SHP77 (cell line): ENCODE measurements at places on chromosomes 5 and 9.

DNA sequence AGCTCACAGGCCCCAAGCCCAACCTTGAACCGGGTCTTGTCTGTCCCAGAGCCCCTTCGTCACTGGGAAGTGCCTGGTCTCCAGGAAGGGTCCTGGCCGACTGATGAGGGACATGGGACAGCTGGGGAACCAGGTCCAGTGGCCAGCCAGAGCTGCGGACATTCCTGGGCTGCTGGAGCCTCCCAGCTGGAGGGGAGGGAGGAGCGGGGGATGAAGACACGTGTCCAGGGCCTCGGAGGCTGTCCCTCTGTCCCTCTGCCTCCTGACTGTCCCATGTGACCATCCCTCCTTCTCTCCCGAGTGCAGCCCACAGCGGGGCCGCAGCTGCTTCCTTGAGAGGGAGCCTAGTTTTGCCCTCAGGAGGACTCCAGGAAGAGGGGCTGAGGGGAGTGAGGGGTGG lies 41.7 kb upstream of the UBAC1 start:
- DNase-seq: no peak

GRCh38 chr5:136808756-136809155 lies 443.4 kb upstream of the TRPC7 start:
- no peak for DNase-seq

GRCh38 chr5:151181818-151182523 lies 24.4 kb upstream of the ANXA6 start:
- no peak for DNase-seq

GRCh38 chr5:82635561-82636288 lies 357.6 kb upstream of the RPS23 start:
- no peak for DNase-seq

DNA sequence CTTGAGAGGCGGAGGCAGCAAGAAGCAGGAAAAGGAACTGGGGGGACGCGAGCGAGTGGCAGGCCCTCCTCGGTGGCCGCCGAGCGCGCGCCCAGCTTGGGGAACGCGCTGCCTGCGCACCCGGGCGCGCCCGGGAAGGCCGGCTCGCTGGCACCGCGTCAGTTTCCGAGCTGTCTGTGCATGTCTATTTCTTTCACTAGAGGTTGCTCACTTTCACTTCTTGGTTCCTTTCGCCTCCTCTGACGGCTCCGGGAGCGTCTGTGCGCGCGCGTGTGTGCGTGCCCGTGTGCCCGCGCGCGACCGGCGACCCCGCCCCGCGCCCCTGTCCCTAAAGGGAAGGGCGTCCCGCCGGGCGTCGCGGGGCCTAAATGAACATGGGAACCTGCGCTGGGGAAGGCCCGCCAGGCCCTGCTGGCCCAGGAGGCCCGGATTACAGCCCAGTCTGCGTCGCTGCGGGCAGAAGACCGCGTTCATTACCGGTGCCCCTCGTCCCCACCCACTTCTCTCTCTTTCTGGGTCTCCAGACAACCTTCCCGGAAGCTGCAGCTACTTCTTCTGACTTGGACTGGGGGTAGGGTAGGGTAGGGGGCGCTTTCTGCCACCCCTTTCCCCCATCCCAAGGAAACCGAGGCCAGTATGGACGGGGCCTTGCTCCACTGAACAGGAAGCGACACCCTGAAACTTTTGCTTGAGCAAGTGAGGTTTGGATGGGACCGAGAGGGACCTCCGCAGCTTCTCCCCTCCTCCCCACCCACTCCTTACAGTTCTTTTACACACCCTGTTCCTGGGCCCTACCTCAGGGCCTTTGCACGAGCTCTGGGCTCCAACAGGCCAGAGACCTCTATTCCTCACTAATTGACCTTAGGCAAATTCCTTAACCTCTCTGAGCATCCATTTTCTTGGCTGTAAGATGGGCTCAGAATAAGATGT lies 205.8 kb upstream of the IER5L start:
- no peak for DNase-seq

GRCh38 chr5:132180134-132180745 lies 47.4 kb downstream of the P4HA2 start:
- peak; percentile 58 for DNase-seq

DNA sequence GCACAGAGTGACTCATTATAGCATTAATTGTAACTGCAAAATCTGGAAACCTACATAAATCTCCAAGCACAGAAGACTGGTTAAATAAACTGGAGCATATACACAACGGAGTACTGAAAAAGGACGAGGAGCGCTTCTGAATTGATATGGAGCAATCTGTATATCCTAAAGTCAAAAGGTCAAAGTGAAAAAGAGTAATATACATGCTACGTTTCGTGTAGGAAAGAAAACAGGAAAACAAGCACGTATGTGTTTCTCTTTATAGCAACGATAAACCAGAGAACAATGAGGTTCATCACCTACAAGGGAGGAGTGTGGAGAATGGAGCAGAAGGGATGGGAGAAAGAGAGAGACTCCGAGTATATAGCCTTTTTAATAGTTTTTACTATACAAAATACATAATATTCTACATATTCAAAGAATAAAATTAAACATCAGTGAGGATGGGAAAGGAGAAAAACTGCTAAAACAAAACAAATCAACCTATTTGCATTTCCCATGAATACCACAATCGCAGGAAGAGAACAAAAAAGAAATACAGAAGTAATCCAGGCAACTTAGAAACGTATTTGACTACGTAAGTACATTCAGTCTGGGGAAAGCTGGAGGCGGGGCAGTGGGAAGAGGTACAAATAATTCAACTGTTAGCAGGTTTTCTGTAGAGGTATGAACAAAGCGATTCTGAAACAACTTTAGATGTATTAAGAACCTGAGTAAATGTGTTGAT lies 7.8 kb downstream of the ZFP62 start:
- DNase-seq: no peak

GRCh38 chr9:7653262-7653661 lies 146.3 kb downstream of the DMAC1 start:
- DNase-seq: no peak

DNA sequence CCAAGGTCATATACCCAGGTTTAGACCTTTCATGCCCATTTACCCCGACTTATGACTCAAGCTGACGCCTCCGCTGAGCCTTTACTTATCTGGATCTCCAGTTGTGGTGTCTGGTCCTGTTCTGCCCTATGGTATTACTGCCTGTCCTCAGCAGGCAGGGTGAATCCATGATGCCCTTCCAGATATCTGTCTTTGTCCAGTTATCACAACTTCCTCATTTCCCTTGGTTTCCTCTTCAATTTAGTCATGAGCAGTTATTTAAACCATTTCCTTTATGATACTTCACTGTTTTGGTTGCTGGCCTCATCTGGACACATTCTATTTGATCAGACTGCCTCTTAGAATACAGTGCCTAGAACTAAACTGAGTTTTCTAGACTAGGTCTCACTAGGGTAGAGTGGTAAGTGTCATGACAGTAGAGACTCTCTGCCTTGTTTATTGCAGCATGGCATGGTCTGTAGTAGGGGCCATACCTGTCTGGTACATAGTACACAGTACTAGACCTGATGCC lies 93.3 kb downstream of the MELK start:
- DNase-seq: no peak

GRCh38 chr5:43771611-43772031 lies 168.6 kb downstream of the NNT start:
- no peak for DNase-seq

DNA sequence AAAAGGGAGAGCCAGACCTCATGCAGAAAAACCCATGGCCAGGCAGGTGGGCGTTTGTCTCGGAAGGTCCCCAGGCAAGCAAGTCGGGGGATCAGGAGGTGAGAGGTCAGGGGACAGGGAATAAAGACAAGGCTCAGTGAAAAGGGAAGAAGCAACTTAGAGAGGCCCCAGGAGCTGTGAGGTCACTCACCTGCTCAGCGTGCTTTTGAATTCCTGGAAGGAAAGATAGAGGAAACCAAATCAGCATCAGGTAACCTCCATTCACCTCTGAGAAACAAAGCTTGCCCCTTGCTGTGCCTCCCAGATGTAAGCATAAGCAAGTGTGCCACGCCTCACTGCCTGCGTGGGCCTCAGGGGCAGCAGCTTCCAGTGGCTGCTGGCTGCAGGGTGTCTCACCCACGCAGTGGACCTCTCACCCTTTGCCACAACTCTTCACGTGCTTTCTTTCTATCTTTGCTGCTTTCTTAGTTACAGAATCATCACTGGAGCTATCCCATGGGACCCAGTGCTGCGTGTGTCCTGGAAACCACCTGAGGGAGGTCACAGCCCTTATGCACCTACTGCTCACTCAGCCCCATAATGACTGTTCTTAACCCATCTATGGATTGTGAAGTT lies 6.0 kb downstream of the TRIM7 start:
- no peak for DNase-seq

GRCh38 chr5:172144931-172145869 lies 42.8 kb downstream of the STK10 start:
- no peak for DNase-seq

GRCh38 chr5:60590172-60590571 lies 109.8 kb downstream of the DEPDC1B start:
- DNase-seq: no peak

DNA sequence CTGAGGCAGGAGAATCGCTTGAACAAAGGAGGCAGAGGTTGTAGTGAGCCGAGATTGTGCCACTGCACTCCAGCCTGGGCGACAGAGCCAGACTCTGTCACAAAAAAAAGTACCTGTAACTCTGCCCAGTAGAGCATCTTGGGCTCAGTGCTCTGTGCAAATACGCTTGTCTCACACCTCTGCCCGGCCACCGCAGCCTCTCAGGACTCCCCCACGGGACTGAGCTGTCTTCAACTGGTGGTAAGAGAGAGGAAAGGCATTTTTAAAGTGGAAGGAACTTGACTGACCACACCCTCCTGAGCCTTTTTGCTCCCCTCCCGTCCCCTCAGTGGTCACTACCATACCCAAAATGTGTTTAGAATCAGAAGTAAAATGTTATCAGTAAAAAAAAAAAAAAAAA lies 174.3 kb upstream of the PIK3R1 start:
- no peak for DNase-seq

GRCh38 chr9:77770340-77770739 lies 122.2 kb upstream of the GNA14 start:
- DNase-seq: no peak

DNA sequence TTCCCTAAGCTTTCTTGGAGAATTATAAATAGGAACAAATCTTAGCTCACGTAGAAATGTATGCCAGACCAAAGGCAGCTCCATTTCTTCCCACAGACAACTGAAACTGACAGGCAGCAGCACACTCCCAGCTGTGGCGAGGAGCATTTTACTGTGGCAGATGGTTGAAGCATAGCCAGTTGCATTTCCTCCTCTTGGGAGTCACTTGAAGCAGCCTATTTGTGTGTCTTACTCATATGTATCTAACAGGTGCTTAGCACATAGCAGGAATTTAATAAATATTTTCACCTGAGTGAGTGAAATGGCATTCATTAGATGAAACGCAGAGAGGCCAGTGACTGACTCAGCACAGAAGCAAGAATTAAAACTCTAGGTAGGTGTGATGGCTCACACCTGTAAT lies 12.3 kb upstream of the MTMR12 start:
- DNase-seq: no peak

GRCh38 chr5:55576661-55577060 lies 41.9 kb upstream of the PLPP1 start:
- DNase-seq: no peak

- DNase-seq: no peak
These were observed 133.3 kb upstream of the SMARCA2 start for GRCh38 chr9:1881708-1882295.

- no peak for DNase-seq
These were observed 12.6 kb downstream of the FOXD1 start for GRCh38 chr5:73435759-73436534.

DNA sequence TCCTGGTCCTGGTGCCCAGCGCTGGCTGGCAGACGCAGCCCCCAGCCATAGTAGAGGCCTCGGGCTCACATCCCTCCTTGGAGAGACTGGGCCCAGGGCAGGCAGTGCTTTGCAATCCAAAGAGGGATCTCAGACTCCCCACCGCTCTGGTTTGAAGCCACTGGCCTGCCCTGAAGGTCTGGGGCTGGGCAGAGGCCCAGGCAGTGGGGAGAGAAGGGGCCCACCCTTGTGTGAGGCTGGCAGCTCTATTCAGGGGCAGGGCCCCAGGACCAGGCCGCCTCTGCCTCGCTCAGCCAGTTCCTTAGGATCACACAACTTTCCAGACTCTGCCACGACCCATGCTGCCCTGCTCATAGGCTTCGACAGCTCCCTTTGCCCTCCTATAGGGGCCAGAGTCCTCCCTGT lies 10.7 kb upstream of the SEC16A start:
- no peak for DNase-seq

- DNase-seq: no peak
These were observed 1.0 kb downstream of the ADAMTS19 start for GRCh38 chr5:129460936-129461710.

DNA sequence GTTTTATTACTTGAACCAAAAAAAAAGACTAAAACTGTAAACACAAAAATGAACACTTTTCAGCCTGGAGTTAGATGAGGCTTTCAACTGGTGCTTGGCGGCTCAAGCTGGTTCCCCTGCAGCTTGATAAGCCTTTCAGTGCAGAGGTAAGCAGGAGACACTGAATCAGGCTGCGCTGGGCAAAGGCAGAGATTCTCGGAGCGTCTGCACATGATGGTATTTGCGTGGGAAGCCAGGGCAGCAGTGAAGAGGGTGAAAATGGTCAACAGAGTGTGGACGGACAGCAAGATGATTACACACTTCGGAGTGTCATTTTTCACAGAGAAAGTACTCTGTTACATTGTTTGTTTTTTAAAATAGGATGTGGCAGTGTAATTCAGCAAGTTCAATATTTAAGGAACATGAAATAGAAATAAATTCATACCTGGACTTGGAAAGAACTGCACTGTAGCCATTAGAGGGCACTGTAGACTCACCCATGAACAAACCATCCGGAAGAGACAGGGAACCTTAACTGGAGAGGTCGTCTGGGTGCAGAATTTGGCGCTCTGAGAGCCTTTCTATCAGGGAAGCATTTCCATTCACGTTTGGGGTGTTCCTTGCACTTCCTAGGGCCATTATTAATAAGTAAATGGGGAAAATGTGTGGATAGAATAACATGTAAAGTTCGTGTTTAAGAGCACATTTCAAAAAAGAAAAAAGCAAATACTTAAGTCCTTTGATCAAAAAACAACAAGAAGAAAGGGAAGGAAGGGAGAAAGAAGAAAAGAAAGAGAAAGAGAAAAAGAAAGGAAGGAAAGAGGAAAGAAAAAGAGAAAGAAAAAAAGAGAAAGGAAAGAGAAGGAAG lies 69.8 kb downstream of the ICE1 start:
- DNase-seq: peak; percentile 79

DNA sequence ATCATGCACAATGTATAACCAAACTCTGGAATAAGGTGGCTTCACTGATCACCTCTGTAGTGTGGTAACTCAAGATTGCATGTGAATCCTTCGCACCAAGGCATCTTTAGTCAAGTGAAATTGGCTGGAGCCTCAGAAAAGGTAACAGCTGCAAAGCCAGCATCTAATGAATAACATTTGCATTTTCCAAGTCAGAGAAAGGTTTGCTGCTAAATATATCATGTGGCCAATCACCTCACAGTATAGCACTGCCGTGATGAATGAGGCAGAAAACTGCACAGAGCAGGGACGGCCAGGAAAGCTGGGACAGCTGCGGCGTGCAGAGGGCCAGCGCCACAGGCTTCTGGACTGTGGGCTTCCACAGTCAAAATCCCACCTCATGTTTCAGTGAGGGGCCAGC lies 18.5 kb downstream of the MRPS27 start:
- DNase-seq: no peak

GRCh38 chr5:125411071-125411743 lies 664.8 kb upstream of the ZNF608 start:
- peak; percentile 3 for DNase-seq
